Lung (tissue), 17 donors: ENCODE measurements at places on chromosomes 5 and 9. TPM values are rescaled to one million over a fixed set of nuclear protein-coding genes. Genes with fewer than 3 reads are reported as not detected.

The SLC34A1 gene
- not detected for total RNA-seq

DNA sequence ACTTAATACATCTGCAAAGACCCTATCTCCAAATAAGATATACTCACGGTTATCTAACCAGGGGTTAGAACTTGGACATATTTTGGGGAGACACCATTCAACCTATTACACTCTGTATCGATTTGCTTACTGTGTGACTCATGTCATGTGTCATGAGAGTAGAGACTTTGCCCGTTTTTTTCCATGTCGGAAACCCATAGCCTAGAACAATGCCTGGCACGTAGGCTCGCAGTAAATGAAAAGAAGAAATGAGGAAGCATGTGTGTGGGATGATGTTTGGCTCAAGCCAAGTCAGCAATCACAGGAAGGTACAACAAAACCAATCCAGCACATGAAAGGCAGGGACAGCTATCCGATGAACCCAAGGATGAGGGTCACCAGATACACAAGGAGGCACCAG, 94.6 kb upstream of the DNAH5 start:
- DNase-seq: no peak

DNA sequence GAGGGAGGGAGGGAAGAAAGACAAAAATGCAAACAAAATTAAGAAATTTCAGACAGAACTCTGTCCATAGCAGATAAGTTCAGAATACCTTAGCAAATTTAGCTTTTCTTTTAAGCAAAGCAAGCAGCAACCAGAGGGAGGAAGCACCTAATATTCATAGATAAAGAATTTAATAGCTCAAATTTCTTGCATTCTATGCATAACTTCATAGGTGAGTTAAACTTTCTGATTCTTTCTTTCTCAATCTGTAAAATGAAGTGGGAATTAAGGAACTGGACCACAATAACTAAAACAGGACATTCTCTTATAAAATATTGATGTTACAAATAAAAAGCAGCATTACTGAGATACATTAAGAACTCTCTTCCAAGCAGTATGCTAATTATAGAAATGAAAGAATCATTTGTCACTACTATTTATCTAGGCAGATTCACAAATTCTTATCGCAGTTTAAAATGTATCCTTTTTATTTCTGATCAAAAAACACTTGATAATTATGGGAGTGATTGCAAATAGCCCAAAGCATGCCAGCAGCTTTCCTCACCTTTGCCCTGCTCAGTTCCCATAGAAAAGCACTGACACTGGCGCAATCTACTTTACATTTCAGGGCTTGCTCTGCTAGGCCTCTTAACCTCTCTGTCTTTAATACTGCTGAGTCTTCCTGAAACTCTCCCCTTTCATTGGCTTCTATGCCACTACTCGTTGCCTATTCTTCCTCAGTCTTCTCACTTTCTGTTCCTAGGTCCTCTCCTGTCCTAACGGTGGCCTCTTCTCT, 341.8 kb downstream of the PIK3R1 start:
- DNase-seq: no peak

- peak; percentile 62 for DNase-seq
Observed at GRCh38 chr5:160082614-160083500, 36.4 kb downstream of the PWWP2A start.

- peak; percentile 33 for DNase-seq
Observed at GRCh38 chr9:133576875-133577736, 32.1 kb downstream of the FAM163B start.

DNA sequence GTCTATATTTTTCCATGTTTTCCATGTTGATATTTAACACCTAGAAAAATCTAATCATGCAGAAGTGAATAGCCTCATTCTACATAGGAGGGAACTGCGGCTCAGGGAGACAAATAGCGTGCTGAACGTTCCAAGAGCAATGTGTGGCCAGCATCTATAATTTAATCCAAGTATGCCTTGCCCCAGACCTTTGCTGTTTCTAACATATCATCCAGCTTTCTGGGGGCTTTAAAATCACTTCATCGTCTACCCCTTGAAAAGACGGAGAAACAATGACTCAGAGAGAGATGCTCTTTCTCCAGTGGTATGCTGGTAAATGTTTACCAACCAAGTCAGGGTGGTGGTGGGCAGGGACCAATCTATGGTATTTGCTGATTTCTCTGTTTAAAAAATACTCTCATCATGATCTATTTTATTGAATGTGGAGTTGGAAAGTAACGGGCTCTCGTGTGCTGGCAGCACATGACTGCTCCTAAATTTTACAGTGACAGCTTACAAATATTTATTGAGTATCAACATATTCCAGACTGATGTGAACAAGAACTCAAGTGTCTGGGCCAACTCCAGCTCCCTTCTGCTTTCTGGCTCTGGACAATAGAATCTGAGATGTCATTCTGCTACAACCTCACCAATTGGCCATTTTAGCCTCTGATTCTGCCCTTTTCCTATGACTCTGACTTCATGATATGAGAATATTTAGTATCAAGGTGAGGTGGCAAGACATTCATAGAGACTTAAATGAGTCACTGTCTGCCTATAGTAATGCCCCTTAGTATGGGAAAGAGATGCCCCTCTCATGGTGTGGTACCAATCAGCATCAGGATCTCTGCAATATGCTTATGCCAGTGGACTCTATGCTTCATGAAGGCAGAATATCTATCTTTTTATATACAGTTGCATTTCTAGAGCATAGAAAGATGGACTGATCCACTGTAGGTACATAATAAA, 407.4 kb upstream of the TNC start:
- DNase-seq: peak; percentile 45
